Left colon (tissue), 2 donors: ENCODE measurements at places on chromosomes 2 and 18.

DNA sequence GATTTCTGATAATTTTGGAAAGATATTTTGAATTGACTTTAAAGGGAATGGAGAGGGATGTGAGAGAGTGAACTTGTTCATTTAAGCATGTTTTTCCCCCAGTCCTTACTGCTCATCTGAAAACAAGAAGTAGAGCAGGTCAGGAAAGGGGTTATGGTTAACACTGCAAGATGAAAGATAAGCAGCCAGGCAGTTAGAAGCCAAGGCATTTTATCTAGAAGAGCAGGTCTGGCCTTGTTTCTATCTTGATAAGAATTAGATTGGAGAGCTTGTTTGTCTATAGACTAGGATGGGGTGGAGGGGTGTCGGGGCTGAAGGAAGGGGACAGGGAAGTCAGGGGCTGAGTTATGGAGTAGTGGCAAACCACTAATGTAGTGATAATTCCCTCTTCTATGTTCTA, 171.6 kb downstream of the IKZF2 start:
- no peak for DNase-seq

DNA sequence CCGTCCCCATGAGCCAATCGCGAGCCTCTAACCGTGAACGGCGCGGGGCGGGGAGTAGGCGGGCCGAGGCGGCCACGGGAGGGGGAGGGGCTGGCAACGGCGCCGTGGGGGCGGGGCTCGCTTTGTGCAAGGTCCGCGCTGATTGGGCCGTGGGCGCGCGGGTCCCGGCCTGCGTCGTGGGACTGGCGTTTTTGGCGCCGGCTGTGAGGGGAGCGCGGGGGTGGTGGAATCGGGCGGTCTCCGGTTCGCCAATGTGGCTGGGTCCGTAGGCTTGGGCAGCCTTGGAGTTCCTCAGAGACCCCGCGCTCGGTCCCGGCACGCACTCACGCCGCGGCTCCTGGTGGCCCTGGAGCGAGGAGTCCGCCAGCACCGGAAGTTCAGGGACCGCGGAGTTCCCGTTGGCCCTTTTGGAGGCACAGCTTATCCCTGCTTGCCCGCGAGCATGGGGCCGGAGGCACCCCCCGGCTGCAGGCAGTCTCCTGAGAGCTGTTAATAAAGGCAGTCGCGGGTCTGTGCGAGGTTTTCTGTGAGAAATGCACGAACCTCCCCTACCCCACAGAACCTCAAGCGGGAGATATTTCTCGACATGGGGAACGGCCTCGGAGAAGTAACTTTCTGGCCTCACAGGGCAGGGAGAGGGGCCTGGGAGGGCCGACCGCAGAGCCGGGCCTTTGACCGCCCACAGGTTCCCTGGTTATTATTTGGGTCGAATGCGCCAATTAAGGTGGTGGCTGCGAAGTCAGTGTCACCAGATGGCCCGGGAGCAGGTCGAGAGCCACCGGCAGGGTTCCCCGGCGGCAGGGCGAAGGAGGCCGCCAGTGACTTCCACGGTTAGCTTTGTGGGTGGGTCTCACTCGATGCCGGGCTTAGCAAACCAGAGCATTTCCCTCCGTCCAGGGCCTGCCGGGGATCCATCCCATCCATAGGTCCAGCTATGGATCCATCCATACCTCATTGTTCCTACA, 574 bp upstream of the NCL start:
- DNase-seq: no peak

GRCh38 chr18:35477497-35477896, 20.3 kb downstream of the INO80C start:
- DNase-seq: no peak

GRCh38 chr18:66867653-66868052, 263.8 kb upstream of the CDH19 start:
- no peak for DNase-seq

DNA sequence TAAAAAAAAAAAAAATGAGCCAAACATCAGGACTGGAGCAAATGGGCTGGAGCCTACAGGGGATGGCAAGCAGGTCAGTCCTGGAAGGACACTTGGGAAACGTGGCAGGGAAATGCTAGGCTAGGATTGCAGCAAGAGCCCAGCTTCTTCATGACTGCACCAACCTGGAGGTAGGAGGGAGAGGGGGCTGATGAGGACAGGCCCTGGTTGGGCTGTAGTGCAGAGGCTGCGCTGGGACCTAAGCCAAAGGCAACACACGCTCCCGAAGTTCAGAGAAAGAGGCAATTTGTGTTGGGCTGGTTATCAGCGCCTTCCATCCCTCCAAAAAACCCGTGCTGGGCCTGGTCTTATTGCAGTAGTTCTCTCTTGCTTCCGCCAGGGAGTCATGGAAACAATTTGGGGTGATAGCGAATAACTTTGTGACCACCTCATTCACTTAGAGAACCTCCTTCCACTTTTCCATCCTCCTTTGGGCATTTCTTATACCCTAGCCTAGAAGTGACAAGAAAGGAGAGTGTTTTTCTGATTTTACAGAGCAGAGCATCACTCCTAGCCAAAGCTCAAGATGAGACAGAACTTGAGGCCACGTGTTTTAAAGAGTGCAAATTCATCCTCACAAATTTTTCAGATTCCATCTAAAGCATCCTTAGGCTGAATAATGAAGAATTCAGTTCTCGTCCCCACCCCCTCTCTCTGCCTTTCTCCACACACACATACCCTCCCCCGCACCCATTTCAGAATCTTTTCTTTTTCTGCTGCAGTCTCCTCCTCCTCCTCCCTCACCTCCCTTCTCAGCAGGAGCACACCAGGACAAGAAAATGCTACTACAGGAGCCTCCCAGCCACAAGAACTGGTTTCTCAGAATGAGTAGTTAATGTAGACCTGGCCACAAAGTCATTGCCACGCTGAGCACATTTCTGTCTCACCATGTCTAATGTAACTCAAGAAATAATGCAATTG, 82.5 kb upstream of the STPG4 start:
- DNase-seq: no peak

GRCh38 chr2:168495524-168495923, 39.5 kb downstream of the CERS6 start:
- no peak for DNase-seq

GRCh38 chr18:74194691-74195090, 46.4 kb downstream of the TIMM21 start:
- DNase-seq: no peak

DNA sequence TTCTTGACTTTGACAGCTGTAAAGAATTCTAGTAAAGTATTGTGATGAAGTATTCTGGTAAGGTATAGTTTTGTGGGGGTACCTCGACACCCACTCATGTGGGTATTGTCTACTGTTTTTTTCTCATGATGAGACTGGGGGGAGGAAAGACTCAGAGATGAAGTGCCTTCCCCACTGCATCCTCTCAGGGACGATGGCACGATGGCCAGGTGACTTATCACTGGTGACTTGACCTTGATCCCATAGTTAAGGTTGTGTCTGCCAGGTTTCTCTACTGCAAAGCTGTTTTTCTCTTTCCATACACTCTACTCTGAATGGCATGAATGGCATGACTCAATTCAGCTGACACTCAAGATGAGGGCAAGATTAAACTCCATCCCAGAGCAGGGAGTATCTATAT, 936 bp upstream of the CCDC68 start:
- DNase-seq: no peak

DNA sequence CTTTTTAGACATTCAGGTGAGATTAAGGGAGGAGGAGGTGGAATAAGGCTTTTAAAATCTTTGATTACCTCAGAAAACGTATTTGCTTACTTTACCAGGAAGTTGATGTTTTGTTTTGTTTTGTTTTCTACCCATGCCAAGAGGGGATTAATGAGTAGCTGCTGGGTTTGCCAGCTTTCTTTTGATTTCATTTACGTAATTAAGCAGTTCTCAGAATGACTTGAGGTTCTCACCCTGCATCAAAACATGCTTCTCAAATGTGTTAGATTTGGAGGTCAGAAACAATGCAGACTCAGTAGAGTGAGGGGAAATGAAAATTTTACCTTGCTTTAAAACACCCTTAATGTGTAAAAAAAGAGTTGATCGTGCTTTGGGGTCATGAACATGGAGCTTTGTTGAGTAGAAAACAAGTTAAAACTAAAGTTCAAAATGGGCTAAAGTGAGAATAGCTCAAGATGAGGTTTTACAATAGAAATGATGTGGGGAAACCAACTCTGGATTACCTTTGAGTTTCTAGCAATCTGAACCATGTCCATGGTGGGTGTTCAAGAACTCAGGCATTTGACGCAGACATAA, 217.1 kb upstream of the EPAS1 start:
- no peak for DNase-seq

- DNase-seq: no peak
These were observed 17.2 kb upstream of the NMI start for GRCh38 chr2:151306621-151307020.

DNA sequence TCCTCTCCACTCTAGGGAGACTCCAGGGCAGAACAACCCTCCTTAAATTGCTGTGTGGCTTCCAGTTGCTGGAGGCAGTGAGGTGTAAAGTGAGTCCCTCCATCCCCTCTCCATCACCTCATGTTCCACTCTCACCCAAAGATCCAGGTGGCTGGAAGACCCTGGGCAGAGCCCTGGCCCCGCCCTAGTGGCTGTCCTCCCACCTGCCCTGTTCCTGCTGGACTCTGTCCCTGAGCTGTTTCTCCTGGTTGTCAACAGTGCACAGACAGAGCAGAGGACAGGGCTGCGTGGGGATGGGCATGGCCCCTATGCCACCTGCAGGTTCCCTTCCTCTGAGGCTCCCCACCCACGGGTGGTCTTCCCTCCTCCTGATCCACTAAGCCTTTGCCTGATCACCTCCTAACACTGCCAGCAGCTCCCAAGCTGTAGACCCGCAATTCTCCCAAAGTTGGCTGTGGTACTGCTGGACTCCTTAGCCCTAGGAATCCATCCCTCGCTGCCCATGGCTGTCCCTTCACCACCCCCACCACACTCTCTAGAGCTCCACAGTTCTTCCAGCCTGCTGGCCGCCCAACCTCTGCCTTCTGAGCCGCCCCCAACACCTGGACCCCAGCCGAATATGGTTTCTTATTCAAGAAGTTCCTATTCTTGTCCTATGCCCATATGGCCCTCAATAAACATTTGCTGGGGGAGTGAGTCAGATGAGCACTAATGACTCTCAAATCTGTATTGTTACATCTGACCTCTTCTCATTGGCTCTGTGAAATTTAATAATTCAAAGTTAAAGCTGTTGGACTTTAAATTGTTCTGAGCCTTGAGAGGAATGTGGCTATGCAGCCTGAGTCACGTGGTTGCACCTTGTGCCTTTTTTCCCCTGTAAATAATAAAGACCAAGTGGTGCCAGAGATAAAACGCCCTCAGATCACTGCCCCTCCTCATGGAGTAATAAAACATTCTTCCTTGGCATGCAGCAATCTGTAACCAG, 260.0 kb upstream of the HS6ST1 start:
- DNase-seq: no peak

DNA sequence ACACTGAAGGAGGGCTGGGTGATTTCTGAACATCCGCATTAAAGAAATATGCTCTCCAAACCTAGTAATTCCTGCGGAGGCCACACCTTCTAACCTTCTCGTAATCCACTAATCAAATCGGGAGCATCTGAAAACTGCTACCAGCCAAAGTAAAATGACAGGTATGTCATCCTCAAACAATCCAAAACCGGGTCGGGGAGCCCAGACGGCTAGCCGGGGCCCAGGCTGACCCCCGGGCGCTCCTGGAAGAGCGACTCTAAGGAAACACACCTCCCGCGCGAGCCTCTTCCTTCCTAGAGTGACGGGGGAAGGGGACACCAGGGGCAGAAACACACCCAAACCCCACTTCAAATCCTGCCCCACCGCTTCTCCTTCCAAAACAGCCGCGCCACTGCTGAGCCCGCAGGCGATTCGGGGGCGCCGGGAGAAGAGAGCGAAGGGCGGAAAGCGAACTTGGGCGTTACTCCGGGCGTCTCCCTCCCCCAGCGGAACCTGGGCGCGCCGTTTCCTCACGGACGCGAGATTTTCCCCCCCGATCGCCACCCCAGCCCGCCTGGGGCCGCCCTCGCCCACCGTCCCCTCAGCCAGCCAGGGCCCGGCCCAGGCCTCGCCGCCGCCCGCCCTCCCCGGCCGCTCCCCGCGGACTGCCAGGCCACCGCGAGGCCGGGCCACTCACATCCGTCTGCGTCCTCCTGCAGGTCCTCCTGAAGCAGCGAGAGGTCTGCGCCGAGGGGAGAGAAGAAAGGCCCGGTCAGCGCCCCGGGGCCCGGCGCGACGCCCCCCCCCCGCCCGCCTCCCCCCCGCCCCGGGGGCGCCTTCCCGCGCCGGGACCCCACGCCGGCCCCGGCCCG, 584 bp downstream of the PPP4R1 start:
- peak; percentile 60 for DNase-seq

- no peak for DNase-seq
These were observed 251.3 kb downstream of the RDH14 start for GRCh38 chr2:18309188-18309587.

- no peak for DNase-seq
These were observed 55.1 kb downstream of the TNS1 start for GRCh38 chr2:217947383-217948350.

- DNase-seq: no peak
These were observed 847 bp downstream of the SERPINE2 start for GRCh38 chr2:224038049-224038829.

DNA sequence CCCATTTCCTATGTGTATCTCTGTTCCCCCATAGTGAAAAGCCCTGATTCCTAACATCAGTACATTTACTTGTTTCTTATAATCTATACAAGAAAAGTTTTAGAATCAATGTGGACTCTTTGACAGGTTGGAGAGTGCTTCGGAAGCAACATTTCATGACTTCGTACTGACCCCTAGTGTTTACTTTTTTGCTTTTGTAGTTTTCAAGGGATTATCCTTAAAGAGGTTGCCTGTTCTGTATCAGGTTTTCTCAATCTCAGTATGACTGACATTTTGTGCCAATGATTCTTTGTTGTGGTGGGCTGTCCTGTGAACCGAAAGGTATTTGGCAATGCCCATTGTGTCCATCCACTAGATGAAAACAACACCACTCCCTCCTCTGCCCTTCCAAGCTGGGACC, 43.3 kb upstream of the SERPINB2 start:
- DNase-seq: no peak

GRCh38 chr2:25341011-25341727, 556 bp downstream of the DNMT3A start:
- DNase-seq: peak; percentile 57

- no peak for DNase-seq
These were observed 8.0 kb upstream of the CDK15 start for GRCh38 chr2:201798252-201798913.

DNA sequence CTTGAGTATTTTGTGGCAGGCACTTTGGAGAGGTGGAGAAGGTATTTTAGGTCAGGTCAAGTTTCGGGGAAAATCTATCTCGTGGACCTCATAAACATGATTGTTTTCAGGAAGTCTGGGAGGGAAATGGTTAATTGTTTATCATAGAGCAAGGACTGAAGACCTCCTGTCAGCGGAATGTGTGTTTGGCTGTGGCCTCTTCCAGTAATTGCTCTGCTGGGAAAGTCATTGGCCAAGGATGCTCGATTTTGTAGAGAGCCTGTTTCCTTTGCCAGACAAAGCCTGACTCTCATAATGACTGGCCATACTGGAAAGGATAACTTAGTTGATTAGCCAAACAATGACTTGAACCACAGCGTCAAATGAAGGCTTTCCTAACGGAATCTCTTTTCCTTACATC, 30.0 kb downstream of the IL1R2 start:
- no peak for DNase-seq

- no peak for DNase-seq
These were observed 59.1 kb upstream of the TXNDC2 start for GRCh38 chr18:9826685-9827084.

- no peak for DNase-seq
These were observed 118.0 kb downstream of the PLB1 start for GRCh38 chr2:28613633-28614501.

- DNase-seq: no peak
These were observed 41.6 kb downstream of the LBH start for GRCh38 chr2:30272761-30273573.
